Activated CD4-positive, alpha-beta T cell treated with anti-CD3 and anti-CD28 coated beads, Interleukin-2, amount 50 U/mL, for 16 hours (primary cell): ENCODE measurements at places on chromosomes 11 and 22.

- DNase-seq, result no peak
These were observed 1.1 kb upstream of the FADS2 start for GRCh38 chr11:61826930-61827570.

- DNase-seq, result no peak
These were observed 281.8 kb downstream of the ETS1 start for GRCh38 chr11:128305588-128305987.

DNA sequence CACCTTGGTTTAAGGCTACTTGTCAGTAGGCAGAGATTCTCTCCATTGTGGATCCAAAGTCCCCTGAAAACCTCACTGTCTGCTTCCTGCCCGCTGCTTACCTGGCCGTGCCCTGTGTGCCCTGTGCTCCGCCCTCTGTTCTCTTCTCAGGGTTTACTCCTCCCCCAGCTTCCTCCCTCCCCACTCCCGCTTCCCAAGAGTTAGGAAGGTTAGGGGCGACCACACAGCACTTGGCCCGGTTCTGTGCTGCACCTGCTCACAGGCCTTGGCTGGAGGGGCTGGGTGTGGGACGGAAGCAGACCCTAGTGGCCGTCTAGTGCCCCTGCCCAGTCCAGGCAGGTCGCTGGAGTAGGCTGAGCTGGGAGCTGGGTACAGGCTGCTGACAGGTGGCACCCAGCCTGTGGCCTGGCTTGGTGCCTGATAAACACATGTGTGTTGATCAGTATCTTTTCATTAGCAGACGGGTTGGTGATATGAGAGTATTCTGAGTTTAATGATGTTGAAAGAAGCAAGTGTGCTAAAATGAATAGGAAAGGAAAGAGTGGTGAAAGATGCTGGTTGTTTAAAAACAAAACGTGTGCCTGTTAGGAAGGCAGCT, 40.5 kb downstream of the GRAMD4 start:
- DNase-seq, result no peak

DNA sequence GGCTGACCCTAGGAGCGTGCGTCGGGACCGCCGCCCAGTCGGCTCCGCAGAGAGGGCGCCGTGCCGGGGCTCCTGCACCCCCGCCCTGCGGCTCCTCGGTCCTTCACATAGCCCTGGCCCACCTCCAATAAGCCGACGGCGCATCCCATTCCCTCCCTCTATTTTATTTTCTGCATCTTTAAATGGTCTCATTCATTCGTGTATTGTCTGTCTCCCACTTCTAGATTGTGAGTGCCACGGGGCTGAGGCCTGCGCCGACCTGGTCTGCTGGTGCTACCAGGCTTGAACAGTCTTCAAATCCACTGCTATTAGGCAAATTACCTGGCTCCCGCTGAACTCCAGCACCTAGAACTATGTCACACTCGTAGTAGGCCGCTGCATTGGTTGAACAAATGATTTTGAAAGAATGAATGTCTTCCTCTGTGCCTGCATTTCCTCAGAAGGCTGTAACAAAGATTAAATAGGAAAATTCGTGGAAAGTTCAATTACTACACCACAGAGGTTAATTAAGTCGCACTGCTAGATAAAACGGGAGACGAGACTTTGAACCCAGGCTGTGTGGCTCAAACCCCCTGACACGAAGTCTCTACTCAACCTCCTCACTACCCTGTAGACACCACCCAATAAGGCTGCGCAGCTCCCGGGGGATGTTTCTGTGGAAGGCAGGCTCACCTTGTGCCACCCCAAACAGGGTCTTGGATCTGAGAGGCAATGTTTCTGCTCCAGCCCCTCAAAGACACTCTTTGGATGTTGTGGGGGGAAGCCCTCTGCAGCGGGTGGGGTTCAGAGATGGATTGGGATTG, 1.2 kb upstream of the PPP1R14B start:
- no peak for DNase-seq

- no peak for DNase-seq
These were observed 24.3 kb downstream of the CCDC15 start for GRCh38 chr11:124978316-124978715.
